Left colon (tissue), 2 donors: ENCODE measurements at places on chromosomes 6 and 20. TPM values are rescaled to one million over a fixed set of nuclear protein-coding genes. Genes with fewer than 3 reads are reported as not detected.

DNA sequence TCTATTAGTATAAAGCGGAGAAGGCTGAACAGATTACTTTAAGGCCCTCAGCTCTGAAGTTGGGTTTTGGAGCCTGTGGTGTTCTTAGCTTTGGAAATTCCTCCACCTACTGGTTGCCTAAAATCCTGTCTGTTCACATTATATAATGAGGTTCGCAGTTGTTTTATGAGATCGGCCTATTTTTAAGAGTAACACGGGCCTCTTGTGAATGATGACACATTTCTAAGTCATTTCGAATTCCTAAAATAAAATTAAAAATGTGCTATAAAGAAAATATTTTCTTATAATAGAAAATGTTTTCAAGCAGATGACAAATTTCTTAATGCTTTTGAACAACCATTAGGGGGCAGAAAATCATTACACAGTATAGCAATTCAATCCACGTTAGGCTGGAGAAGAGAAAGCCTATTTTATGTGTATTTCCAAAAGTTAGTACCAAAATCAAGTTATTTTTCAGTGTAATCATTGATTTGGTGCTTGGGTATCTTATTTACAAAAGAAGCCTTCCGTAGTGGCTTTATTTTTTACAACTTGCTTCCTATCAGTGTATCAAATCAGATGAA, 15.8 kb upstream of the FAM8A1 start:
- DNase-seq = no peak

- no peak for DNase-seq
Measured at GRCh38 chr6:44940367-44940766, 387.8 kb upstream of the RUNX2 start.

GRCh38 chr20:45179166-45179565, 4.5 kb downstream of the PI3 start:
- DNase-seq = no peak

Gene PROKR2
- total RNA-seq = not detected

DNA sequence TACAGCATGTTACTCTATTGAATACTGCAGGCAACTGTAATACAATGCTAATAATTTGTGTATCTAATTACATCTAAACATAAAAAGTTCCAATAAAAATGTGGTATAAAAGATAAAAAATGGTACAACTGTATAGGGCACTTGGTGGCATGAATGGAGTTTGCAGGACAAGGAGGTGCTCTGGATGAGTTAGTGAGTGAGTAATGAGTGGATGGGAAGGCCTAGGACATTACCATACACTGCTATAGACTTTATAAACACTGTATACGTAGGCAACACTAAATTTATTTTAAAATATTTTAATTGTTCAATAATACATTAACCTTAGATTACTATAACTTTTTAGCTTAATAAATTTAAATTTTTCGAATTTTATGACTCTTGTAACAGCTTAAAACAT, 579.6 kb upstream of the MAN1A1 start:
- no peak for DNase-seq

DNA sequence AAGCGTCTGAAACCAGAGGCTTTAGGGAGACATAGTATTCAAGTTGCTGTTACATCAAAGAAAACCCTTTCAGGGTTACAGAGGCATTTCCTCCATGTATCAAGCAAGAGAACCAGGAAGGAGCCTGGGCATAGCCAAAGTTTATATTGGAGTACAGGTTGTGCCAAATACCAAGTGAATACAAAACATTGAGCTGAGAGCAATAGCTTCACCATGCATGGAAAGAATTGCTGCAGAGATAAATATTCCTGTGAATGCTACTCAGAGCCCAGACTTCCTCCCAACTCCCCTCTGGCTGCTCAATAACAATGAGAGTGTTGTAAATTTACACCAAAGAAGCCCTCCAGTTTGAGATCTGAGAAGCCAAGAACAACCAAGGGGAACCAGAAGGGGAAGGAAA, 618.9 kb downstream of the DHX35 start:
- DNase-seq = no peak

DNA sequence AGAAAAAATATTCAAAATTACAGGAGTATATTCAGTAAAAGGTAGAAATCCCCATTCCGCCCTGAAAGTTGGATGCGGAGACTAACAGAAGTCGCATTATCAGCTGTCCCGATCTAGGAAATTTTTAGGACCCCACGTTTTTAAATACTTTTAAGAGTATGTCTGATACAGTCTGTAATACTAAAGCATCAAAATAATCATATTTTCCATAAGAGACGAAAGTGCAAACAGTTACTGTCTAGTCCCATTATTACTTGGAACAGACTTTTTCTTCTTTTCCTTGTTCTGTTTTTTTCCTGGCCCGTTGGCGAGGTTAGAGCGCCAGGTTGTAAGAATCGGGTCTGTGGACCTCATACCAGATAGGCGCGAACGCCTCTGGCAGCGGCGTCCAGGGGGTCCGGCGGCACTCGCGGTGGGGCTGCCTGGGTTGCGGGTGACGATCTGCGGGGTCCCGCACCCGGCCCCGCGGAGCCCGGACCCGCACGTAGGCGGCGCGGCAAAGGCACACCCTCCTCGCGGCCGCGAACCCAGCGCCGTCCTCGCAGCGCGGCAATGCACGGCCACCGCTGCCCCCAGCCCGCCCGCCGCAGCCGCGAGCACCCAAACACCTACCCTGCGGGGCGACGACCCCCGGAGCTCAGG, 460 bp downstream of the PLAGL1 start:
- DNase-seq = no peak

DNA sequence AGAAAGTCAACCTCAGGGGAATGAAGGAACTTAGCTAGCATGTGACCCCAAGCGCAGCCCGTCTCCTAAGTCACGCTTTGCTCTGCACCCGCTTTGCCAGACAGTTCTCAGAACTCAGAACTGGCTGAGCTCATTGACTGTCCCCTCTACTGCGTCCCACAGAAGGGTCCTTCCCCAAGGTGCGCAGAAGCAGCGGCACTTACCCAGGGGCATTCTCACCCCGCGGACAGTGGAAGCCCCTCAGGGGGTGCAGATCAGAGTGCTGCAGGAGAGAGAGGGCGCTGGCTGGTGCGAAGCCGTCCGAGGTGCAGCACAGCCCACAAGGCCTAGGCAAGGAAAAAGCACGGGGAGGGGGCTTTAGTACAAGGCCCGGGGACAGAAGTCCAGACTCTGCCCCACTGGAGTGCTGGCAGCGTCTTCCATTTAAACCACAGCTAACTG, 807 bp downstream of the SNHG17 start:
- no peak for DNase-seq

GRCh38 chr20:25224941-25225340, 22.9 kb upstream of the PYGB start:
- no peak for DNase-seq
